ENCODE measurements at places on chromosomes 2 and 18. TPM values are rescaled to one million over a fixed set of nuclear protein-coding genes. Genes with fewer than 3 reads are reported as not detected.

The TMEM247 gene
- not detected for total RNA-seq

The EIPR1 gene
- total RNA-seq = 68.2 TPM

DNA sequence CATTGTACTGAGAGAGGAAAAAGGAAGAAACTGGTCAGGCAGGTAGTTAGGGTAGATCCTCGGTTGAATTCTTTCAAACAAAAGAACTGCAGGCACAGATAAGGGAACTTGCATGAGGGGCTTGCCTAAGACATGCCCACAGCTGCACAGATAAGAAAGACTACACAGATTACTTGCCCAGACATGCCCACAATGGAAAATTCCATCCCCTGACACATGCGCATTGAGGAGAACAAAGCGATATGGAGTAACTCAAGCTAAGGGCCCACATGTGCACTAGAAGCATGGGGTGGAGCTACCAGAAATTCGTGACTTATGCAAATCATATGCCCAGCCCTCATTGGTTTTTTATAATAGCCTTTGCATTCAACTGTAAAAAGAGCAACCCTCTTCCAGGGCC lies 181.3 kb upstream of the ZNF521 start:
- DNase-seq = no peak

- DNase-seq = peak; percentile 78
These were observed 26.8 kb downstream of the MPHOSPH10 start for GRCh38 chr2:71157124-71157793.

GRCh38 chr2:60424233-60424632 lies 129.2 kb downstream of the BCL11A start:
- no peak for DNase-seq

GRCh38 chr18:79533591-79533990 lies 137.9 kb downstream of the NFATC1 start:
- no peak for DNase-seq

- no peak for DNase-seq
These were observed 159.9 kb downstream of the ACTR3 start for GRCh38 chr2:114049826-114050225.

DNA sequence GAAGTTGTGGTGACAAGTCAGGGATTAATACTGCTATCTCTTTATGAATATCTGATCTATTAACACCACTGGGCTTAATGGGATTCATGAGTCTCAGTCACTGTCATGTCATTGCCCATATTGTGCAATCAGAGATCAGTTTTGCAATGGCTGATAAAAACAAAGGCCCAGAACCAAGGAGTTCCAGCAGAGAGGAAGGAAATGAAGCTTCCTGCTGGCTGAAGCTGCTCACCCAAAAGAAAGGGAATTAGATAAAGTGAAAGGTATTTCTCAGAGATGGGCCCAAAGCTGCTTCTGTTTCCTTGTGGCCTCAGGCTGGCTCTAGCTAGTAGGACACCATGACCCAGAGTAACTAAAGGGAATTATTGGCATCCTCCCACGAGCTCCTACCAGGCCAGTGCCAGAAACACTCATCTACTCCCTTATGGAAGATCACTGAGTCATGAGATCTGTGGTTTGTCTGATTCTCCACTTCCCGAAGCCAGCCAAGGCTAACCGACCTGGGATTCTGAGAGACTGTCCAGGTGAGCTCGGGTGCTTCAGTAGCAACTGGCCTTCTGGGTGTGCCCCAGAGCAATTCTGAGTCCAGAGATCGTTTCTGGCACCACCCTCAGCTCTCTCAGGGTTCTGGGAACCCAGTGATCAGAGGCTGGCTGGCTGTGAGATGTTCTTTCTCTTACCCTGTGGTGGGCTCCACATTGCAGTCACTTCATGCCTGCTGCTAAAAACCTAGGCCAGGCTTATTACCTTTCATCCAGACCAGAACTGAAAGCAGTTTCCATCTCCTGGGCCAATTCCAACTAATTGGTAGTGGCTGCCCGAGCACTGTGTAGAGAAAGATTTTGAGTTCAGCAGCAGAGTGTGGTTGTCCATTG lies 129.5 kb upstream of the PELI1 start:
- peak; percentile 42 for DNase-seq

DNA sequence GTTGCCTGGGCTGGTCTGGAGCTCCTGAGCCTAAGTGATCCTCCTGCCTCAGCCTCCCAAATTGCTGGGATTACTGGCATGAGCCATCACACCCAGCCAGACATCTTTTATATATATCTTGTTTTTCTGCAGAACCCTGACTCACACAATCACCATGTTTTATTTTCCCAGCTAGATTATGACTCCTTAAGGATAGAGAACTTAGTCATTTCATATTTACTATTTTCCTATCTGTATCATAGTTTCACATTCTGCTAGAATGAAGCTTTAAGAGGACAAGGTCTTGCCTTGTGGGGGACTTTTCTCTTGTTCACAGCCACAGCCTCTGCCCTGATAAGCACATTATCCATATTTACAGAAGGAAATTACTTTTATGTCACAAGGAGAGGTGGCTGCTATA lies 73.9 kb downstream of the LBH start:
- no peak for DNase-seq

DNA sequence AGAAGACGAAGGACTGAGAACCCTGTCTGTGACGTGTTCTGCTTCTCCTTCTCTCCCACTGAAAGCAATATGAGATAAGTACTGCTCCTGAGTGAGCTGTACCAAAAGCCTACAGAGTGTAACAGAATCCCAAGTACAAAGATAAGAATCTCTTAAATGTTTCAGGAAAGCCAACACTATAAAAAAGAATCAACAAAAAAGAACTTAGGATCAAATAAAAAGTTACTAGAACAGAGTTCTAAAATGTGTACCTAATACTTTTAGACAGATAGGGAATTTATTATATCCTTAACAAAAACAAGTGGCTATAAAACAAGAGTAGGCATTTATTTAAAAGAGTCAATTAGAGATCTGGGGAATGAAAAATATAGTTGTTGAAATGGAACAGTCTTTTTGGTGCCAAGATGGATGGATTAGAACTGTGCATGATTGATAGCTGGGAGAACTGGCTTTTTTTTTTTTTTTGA lies 49.0 kb downstream of the NCOA1 start:
- DNase-seq = no peak

DNA sequence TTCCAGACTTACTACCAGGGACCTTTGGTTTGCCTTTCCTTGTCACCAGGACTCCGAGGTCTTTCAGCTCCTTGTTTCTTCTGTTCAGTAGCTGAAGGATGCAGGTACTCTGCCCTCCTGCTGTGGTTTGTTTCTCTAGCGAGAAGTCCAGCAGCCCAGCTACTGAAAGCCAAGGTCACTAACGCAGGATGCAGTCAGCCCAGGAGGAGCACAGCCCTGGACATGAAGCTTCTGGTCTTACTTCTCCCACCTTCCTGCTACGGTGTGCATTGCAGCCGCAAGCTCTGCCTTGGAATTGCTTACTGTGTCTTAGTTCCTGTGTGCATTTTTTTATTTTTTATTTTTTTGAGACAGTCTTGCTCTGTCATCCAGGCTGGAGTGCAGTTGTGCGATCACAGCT lies 62.4 kb downstream of the DGKD start:
- no peak for DNase-seq

DNA sequence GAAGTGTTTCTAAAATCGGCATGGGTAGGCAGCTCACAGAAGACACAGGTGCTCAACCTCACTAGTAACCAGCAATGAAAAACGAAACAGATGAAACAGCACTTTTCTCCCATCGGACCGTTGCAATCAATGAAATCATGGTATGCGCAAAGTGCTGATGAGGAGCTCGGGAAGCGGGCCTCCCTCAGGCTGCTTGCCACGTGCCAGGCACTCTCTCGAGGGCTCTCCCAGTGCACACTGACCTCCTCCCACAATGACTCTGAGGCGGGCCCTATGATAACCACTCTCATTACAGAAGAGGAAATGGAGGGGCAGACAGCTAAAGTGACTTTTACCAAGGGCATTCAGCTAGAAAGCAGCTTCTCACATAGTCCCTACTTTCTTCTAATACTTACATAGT lies 3.8 kb upstream of the ANKRD23 start:
- no peak for DNase-seq

DNA sequence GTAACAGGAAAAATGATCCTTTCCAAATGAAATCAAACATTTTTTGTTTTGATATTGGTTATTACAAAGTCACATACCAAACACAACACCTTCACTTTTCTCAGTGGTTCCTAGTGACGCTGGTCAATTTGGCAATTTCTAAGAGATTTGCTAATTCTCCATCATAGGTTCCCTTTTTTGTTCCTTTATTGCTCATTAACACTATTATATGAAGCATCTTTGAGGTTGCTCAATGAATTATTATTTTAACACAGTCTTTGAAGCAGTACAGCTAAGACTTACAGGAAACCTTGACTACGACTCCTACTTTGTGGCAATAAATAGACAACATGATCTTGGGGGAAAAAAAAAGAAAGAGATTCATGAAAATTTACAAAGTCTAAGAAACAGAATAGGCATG lies 152.2 kb upstream of the VRK2 start:
- DNase-seq = no peak

- DNase-seq = no peak
These were observed 9.6 kb downstream of the HOXD8 start for GRCh38 chr2:176138923-176139660.

GRCh38 chr2:200340508-200341224 lies 34.2 kb downstream of the SPATS2L start:
- DNase-seq = no peak

DNA sequence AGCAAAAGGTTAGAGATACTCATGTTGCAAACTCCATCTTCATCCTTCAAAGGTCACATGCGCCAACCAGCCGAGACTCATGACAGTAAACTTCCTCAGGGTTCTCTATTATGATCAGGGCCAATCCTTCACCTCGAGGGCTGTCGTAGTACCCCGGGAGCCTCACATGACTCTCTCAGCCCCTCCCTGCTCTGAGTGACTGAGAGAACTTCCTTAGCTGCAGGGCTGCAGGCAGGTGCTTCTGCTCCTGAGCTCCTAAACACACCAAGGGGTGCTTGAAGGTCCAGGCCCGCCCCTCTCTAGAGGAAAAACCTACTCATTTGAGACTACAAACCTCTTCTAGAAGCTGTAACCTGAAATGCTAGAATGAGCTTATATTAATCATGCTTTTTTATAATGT lies 48.2 kb downstream of the LONRF2 start:
- peak; percentile 79 for DNase-seq

DNA sequence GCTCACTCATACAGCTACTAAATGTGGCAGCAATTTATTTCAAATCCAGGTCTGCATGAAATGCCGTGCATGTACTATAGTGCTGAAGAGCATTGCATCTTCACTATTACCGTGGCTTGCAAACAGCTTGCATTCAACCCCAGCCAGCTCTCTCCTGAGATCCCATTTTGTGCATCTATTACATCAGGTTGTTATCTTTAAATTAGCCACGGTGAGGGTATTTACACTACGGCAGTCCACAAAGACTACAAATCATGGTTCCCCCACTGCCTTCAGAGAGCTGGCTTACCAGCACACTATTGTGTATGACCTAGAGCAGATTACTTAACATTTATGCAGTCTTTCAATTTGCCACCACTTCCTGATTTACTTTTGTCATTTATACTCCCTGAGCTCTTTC lies 621.3 kb upstream of the LRATD1 start:
- no peak for DNase-seq

- DNase-seq = no peak
These were observed 45.0 kb downstream of the EMILIN2 start for GRCh38 chr18:2891526-2892431.

DNA sequence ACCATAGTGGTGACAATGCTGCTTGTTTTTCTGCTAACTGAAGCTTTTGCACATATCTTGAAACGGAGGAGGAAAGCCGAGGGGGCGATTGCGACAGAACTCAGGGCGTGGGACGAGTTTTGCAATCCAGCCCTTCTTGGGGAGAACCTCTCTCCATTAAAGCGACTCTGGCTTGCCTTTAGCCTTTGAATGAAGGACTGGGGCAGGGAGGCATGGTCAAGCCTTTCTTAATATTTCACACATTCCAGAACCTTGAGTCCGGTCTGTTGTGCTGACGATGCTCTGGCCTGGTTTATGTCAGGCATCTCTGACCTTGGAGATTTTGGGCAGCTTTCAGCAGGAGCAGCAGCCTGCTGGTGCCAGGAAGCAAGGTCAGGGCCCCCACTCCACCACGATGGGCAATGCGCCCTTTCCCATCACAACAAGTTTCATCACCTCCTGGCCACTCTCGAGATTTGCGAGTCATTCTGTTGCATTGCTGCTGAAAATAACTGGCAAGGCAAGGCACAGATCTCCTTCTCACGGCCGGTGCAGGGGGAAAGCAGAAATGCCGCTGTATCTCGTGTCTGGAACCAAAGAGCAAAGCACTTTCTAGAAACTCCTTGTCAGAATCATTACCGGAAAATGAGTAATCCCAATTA lies 10.8 kb downstream of the EMILIN2 start:
- no peak for DNase-seq

DNA sequence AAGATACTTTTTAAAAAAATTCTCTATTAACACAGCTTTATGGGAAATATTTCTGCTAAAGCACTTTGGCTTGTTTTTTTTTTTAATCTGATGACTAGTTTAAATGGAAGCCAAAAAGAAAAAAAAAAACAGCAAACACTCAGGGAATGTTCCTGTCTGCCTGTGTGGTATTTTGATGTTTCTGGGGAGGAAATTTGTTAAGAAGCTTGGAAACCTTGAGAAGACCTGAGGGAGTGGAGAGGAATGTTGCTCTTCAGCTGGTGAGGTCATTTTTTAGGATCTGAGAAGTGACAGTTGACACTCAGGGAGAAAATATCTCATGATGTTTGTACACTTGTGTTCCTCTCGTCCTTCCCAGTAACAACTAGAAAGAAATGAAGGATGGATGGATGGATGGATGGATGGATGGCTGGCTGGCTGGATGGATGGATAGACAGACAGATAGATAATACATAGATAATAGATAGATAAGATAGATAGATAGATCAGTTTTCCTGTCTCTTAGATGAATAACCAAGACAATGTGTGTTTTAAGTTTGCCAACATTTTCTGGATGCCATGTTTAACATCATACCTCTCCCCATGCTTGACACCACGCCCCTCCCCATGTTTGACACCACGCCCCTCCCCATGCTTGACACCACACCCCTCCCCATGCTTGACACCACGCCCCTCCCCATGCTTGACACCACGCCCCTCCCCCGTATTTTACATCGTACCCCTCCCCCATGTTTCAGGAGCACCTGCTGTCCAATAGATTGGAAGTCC lies 84.8 kb downstream of the CTIF start:
- no peak for DNase-seq

DNA sequence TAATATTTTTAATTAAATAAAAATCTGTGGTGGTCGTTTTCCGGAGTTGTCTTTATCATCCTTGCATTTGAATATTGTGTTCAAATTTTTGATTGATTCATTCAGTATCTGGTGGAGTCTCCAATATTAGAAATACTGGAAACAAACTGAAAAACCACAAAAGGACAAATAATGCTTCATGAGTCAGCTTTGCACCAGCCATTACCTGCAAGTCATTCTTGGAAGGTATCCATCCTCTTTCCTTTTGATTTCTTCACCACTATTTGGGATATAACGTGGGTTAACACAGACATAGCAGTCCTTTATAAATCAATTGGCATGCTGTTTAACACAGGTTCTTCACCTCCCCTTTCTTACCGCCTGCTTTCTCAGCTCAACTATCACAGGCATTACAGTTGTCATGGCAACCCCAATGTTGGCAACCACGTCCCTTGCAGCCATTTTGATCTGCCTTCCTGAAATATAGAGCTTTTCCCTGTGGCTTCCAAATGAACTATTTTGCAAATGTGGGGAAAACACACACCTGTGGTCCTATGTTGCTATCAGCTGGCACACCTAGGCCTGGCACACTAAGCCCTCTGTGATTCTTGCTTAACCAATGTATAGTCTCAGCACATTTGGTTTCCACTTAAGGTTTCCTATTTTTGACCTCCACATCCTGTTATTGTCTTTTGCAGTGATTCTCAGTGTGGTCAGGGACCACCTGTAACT lies 6.5 kb downstream of the CTLA4 start:
- no peak for DNase-seq
